Gastroesophageal sphincter (tissue), 4 donors: ENCODE measurements at places on chromosomes 13 and 19. TPM values are rescaled to one million over a fixed set of nuclear protein-coding genes. Genes with fewer than 3 reads are reported as not detected.

- ATAC-seq: no peak
Observed at GRCh38 chr13:73251626-73252265, 192.9 kb downstream of the KLF5 start.

DNA sequence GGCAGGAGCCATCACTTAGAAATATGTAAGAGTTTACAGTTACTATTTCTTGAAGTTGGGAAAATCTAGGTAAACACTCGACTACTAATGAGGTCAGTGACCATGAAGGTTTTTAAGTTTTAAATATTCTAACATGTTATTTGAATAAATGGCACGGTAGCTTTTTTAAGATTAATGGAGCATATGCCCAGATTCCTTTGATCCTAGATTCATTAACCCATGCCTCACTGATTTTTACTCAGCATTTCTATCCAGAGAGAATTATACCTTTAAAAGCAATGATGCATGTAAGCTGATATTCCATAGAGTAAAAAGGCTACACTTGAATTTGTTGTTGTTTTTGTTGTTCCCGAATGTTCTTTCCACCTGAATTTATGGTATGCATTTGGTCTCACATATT lies 541.4 kb downstream of the DACH1 start:
- no peak for ATAC-seq

GRCh38 chr19:49809160-49809940 lies 3.7 kb downstream of the FUZ start:
- peak; percentile 27 for ATAC-seq

- ATAC-seq: no peak
Observed at GRCh38 chr13:72198967-72199560, 332.1 kb upstream of the DACH1 start.

DNA sequence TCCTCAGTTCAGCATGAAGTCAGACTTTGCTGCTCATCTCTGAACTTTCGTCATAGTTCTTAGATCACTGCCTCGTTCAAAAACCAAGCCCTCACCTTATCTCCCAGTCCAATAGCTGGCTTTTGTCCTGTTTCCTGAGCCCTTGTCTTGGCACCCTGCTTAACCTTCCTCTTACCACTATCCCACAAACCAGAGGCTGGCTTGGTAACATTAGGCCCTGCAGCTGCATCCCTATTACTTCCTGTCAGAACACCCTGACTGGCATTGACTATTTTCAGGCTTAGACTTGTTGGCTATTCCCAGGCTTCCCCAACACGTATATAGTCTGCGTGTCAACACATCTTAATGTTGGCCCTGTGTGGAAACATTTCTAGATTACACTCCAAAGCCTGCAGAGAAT lies 172.4 kb downstream of the VWA8 start:
- no peak for ATAC-seq

GRCh38 chr19:7539827-7540425 lies 4.4 kb downstream of the PNPLA6 start:
- no peak for ATAC-seq

- ATAC-seq: no peak
Observed at GRCh38 chr13:26705536-26705935, 55.0 kb downstream of the GPR12 start.

DNA sequence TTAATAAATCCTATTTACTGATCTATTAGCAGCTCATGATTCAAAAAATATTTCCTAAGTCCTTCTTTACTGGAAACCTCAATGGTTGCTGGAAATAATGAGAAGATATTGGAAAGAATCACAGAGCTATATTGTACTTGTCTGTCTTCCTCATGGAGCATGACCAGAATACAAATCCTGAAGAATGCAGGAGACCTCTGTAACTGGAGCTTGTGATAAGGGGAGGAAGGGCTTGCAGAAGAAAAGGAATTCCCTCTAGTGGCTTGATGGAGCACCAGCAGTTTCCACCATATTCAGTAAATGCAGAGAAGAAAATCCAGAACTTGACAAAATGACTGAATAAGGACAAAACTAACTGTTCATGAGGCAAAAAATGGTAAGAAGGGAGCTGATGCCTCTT lies 1333.1 kb downstream of the EFNB2 start:
- no peak for ATAC-seq

DNA sequence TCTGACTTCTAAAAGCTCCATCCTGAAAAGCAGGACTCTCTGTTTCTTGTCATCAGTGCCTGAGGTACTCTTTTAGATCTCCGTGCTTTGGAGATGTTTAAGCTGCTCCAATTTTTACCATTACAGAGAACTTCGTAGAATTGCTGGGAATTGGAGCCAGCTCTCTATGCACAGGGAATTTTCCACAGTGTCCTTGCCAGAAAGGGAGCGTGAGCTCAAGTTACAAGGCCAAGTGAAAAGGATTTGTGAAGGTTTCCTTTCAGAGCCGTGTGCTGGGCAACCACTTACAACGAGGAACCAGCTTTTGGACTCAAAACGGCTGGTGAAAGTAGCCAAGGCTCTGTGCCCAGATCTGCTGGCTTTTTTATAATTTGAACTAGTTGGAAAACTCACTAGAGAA lies 82.6 kb downstream of the NUFIP1 start:
- peak; percentile 21 for ATAC-seq

DNA sequence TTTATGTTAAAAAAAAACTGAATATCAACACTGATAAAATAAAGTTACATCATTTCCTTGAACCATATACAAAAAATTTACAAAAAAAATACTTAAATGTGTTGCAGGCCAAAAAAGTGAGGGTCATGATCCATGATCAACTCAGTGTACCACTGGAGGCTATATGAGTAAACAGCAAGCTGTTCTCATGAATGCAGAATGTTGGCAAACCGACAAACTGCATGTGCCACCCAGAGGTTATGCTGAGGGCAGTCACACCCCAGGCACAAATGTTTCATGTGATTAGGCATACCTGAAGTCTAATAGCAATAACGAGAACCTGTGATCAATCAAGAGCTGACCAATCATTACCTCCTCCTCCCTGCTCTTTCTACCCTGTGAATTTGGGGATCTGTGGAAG lies 91.9 kb downstream of the ZNF431 start:
- ATAC-seq: no peak

- ATAC-seq: no peak
Observed at GRCh38 chr13:32075170-32075851, 43.7 kb downstream of the FRY start.

Gene CDX2
- total RNA-seq: not detected

Gene PHF11
- total RNA-seq: 42.7 TPM

Gene CEACAM8
- total RNA-seq: not detected

Gene RASGRP4
- 3.8 TPM for total RNA-seq
